Liver (tissue), 10 donors: ENCODE measurements at places on chromosomes 1 and 21. TPM values are rescaled to one million over a fixed set of nuclear protein-coding genes. Genes with fewer than 3 reads are reported as not detected.

Gene RHOU
- total RNA-seq: 11.3 TPM

Gene FLG
- not detected for total RNA-seq

Gene LIPI
- total RNA-seq: not detected

Gene KCNK1
- 3.3 TPM for total RNA-seq

Gene COPA
- total RNA-seq: 92.7 TPM

Gene EDARADD
- total RNA-seq: 0.67 TPM

Gene PROK1
- total RNA-seq: not detected

Gene DTL
- total RNA-seq: 17.9 TPM

Gene PDPN
- 0.09 TPM for total RNA-seq

Gene KIF21B
- 1.6 TPM for total RNA-seq

Gene BTG3
- total RNA-seq: 25.5 TPM

Gene SPATA17
- not detected for total RNA-seq

Gene ANGPTL1
- 11.2 TPM for total RNA-seq

Gene ANKRD34A
- total RNA-seq: 0.17 TPM

Gene C21orf91
- 3.5 TPM for total RNA-seq

Gene DCST2
- not detected for total RNA-seq

Gene TRIM17
- not detected for total RNA-seq

Gene SPRR2E
- total RNA-seq: not detected

Gene LCE1D
- total RNA-seq: not detected

Gene PTGS2
- total RNA-seq: 0.33 TPM

Gene MASP2
- total RNA-seq: 30.0 TPM
